Adipocyte (in vitro differentiated cells): ENCODE measurements at places on chromosomes 13 and 19.
A peak's percentile ranks its signal among the peaks of the same experiment; 100 is the strongest.

DNA sequence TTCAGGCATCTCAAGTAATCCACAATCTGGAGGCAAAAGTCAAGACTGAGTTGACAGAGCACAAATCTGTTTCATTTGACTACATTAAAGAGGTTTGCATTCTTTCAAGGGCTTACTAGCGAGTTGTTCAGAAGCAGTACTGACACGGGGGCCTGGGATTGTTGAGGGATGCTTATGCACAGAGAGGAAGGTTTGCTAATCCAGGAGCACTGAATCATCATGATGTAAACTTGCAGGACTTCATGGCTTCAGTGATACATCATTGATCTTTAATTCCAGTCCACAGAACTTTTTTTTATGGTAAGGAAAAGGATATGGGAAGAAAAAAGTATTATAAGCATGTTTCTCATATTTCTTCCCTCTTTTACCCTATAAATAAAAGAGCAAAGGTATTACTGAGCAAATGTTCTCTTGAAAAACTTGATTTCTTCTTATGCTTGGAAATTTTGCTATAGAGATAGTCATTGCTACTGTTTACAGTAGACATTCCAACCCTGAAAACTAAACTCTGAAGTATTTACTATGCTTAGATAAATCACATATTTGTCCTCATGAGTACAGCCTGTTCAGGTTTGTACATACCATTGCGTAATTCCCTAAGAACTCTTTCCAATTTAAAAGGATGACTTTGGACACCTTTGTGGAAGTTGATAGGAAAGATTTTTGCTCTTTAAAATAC is 65.8 kb upstream of the KPNA3 start:
- peak; percentile 93 for DNase-seq

GRCh38 chr19:32870981-32871451 is 1.4 kb upstream of the SLC7A9 start:
- no peak for DNase-seq

DNA sequence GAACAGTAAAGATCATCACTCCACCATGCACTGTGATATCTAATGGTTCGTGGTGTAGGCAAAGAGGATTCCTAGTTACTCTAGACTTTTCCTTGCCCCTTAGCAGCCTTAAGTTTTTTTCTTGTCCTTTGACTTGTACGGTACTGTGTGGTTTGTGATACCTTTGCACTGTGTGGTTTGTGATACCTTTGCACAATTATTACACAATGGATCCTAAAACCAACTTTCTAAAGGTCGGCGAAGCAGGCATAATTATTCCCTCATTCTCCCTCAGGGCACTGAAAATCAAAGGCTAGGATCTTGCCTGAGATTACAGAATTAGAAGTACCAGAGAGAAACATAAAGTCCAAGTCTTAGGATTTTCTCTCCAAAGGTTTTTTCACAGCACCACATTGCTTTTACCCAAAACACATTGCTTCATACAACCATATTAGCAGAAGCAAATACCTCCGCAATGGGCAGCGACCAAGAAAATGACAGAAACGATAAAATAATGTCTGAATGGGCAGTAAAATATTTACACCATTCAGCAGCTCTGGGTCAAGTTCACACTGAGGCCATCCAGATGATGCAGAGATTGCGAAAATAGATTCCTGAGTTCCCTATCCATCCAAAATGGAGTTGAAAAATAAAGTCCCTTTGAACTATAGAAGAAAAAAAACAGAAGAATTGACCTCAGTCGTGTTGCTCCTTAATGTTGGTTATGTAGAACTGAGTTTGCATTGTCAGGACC is 106.4 kb downstream of the FGF14 start:
- DNase-seq, result no peak

- no peak for DNase-seq
These were observed 40.3 kb downstream of the ERICH6B start for GRCh38 chr13:45575146-45575829.

DNA sequence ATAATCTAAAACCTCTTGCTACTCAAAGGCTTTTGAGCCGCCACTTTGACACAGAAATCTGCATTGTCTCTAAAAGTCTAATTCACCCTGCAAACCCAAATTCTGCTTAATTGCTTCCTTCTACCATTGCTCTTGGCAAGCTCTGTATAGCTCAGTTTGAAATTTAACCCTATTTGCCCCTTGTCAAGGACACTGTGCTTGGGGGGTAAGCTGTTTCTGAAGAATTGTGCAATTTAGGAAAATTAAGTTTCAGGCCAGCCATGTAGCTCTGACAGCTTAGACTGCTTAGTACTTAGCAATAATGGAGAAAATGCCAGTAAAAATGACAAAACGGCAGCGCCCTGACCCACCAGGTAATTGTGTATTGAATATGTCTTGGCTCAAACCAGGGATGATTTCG is 282.2 kb downstream of the OLFM4 start:
- DNase-seq, result no peak

DNA sequence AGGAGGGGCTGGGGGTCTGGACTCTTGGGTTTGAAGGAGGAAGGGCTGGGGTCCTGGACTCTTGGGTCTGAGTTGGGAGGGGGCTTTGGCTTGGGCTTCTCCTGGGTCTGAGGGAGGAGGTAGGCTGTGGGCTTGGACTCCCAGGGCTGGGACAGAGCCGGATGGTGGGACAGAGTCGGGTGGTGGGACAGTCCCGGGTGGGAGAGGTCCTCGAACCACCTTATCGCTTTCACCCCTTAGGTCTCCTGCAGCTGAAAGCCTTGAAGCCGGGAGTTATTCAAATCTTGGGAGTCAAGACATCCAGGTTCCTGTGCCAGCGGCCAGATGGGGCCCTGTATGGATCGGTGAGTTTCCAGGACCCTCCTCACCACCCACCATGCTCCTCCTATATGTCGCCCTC is 1.4 kb downstream of the FGF21 start:
- DNase-seq, result no peak

DNA sequence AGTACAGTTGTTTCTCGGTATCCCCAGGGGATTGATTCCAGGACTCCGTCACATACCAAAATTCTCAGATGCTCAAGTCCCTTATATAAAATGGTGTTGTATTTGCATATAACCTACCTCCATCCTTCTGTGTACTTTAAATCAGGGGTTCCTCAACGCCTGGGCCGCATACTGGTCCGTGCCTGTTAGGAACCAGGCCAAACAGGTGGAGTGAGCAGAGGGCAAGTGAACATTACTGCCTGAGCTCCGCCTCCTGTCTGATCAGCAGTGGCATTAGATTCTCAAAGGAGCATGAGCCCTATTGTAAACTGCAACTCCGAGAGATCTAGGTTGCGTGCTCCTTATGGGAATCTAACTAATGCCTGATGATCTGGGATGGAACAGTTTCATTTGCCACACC is 42.2 kb upstream of the KCTD4 start:
- no peak for DNase-seq
